ENCODE measurements at places on chromosomes 6 and 20.

DNA sequence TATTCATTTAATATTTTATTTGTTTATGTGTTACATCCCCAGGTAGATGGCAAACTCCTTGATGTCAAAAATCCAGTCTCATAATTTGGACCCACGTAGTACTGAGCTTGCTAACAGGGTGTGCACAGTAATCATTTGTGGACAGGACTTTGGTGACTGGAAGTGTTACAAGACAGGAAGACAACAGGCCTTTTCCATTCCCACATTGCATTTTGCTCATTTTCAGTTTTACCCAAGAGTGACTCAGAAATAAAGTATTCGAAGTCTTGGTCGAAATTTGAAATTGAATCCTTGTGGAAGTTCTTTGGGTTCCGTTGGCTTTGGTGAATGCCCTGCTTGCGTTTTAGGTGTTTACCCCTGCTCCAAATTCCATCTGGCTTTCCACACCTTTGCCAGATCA, 63.0 kb upstream of the THBS2 start:
- no peak for DNase-seq

- no peak for DNase-seq
Measured at GRCh38 chr6:128069188-128069587, 168.3 kb upstream of the THEMIS start.

DNA sequence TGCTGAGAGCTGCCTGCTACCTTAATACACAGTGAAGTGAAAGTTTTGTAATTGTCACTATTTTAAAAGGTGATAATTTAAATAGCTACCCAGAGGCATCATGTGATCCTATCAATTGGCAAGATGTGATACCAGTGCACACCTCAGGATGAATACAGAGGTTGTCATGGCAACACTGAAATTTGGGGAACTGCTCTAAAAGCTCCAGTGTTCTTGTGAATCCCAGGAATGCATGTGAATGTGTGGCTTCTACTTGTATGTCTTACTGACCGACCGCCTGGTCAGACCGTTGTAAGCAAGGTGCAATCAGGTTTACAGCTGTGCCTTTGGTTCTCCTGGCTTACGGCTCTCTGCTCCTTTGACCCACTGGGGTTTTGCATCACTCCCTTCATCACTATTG, 146.3 kb upstream of the GJE1 start:
- DNase-seq = no peak

- no peak for DNase-seq
Measured at GRCh38 chr20:57157106-57157691, 109.2 kb downstream of the BMP7 start.

- no peak for DNase-seq
Measured at GRCh38 chr6:56101141-56101553, 146.2 kb downstream of the COL21A1 start.

All from activated CD8-positive, alpha-beta memory T cell treated with anti-CD3 and anti-CD28 coated beads for 1 hour (primary cell).